ENCODE measurements at places on chromosomes 2 and 18.

- no peak for DNase-seq
These were observed 96.4 kb upstream of the XPO1 start for GRCh38 chr2:61634512-61634911.

DNA sequence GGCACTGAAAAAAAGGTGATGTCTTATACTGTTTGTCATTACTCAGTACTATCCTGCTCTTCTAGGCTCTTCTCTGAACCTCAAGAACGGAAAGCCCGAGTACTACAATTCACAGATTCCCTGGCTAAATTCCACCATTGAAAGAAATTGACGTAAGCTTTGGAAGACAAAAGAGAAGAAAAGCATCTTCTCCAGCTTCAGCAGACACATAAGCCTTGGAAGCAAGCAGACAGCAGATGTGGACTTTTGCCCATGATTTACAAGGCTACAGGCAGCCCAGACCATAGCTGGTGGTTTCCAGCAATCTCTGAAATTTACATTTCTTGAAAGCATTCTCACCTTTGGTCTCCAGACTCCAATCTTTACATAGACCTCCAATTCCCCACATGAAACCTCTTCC is 289.0 kb downstream of the C1D start:
- no peak for DNase-seq

DNA sequence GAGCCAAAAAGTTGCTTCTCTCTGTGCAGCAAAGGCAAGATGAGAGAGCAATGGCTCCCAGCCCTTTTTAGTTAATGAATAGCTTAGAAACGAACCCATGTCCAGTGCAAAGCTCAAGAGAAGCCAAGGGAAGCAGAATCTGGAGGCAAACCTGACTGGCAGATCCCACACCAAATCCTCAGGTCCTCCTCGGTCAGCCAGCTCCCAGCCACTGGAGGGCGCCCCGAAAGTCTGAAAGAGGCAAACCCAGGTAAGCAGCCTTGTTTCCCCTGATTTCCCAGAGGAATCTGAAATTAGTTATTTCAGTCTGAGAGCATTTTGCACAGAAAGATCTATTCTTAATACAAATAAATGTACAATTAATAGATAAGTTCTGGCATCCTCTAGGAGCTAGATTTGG is 71.3 kb upstream of the PID1 start:
- no peak for DNase-seq

DNA sequence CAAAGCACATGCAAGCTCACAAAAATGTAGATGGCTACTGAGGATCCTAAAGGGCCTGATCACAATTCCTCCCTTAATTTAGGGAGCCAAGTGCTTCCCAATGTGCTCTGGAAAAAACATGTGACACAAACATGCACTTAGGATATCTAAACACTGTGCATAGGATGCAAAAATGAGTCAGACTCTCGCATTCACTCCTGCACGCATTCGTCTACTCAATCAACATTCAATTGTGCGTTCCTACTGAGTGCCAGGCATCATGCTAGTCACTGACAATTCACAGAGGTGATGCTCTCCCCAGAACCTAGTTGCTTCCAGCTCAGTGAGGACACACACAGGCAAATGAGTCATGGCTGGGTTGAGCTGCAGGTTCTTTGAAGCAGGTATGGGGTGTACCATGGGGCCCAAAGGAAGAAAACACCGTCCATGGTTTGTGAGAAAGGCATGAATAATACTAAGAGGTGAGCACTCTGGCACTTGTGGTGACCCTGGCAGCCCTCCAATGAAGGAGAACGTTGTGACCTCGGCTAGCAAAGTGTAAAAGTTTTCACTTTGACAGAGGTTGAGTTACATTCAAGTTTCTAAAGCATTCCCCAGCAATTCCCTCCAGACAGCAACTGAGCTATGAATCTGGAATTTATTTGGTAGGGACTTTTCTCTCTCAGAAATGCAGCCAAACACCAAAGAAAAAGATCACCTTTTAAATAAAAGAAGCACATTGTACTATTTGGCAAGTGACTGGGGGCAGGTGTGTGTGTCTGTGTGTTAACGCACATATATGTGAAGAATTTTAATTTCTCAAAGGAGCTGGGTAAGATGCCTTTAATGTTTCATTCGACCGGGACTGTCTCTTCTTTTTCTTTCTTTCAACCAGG is 173.3 kb downstream of the ALPK2 start:
- DNase-seq, result no peak

DNA sequence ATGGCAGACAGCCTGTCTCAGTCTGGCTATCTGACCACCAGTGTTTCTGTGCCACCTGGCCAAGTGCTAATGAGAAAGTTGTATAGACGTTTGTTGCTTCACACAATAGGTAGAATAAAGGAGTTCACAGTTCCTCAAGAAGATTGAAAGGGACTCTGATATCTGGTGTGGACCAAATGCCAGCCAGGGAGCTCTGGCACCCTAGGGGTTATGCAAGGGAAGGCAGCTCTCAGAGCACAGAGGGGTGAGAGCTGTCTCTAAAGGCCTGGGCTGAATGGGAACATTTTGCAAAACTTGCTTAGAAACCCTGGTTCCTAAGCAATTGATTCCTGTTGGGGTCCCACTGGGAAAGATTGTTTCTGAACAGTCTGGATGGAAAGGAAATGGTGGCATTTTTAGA is 553.8 kb downstream of the EPHA4 start:
- DNase-seq, result no peak

GRCh38 chr2:219408631-219409030 is 9.5 kb upstream of the DES start:
- DNase-seq, result no peak

DNA sequence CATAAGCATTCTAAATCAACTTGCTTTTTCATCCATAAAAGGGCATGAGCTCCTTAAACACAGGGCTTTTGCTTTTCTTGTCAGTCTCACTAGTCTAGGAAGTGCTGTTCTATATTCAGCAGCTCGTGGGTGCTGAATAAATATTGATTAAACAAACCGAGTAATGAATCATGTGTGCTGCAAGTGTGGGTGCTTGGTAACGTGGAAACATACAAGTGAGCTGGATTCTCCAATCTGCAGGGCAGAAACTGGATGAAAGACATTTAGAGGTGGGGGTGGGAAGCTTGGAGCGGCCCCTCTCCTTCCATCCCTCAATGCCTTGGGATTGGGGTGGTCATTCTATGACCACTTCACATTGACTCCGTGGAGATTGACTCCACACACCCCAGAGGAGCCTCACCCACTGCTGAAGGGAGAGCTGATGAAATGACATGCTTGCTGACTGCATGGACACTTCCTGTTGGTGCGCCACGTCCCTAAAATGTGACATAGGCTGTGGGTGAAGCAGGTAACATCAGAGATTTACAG is 114.6 kb downstream of the DOCK10 start:
- no peak for DNase-seq

GRCh38 chr2:179646173-179646769 is 215.1 kb downstream of the ZNF385B start:
- DNase-seq, result no peak

DNA sequence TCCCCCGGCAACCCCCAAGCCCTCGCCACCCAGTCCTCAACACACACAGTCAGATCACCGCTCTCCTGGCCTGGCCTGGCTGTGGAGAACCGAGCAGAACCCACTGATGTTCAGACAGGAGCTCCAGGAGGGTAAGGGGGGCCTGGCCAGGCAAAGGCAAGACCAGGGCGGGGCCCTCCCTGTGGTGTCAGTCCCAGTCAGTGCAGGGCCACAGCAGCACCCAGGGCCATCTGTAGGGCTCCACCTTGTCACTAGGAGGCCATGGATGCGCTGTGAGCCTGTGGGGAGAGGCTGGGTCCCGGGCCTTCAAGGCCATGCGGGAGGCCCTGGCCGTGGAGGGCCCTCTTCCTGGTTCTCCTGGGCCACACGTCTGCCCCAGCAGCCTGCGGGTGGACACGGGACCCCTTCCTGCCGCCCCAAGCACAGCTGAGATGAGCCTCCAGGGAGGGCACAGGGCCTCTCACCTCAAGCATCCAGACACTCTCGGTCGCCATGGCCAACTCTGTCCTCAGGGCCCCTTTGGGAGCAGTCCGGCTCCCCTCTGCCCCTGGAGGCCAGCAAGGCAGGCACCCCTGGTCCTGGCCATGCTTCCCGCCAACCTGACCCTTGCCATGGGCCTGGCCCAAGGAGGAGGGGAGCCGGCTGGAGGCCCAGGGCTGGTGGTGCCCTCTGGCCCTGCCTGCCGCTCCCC is 2.0 kb downstream of the ANO7 start:
- no peak for DNase-seq

GRCh38 chr2:30262716-30263309 is 31.5 kb downstream of the LBH start:
- DNase-seq, result no peak

GRCh38 chr2:96470109-96470508 is 35.0 kb downstream of the NEURL3 start:
- DNase-seq, result no peak

GRCh38 chr18:7980656-7981055 is 413.5 kb downstream of the PTPRM start:
- no peak for DNase-seq

DNA sequence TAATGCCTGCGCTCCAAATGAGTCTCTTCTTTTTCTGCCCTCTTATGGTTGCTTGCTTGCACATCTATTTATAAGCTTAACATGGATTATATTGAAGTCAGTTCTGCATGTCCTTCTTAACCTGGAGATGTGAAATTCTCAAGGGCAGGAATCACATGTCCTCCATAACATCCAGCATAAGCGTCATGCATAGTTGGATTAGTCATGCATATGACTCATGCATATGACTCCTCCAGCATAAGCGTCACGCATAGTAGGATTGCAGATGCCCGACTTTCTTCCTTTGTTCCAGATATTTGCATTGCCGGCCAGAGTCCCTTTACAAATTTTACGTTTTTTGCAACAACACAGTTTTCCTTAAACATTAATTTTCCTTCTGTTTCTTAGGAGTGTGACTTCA is 308.6 kb downstream of the TGIF1 start:
- DNase-seq, result no peak
